ENCODE measurements at places on chromosomes 4 and X.

GRCh38 chrX:49286581-49286980 is 16.9 kb upstream of the GAGE10 start:
- DNase-seq: no peak

DNA sequence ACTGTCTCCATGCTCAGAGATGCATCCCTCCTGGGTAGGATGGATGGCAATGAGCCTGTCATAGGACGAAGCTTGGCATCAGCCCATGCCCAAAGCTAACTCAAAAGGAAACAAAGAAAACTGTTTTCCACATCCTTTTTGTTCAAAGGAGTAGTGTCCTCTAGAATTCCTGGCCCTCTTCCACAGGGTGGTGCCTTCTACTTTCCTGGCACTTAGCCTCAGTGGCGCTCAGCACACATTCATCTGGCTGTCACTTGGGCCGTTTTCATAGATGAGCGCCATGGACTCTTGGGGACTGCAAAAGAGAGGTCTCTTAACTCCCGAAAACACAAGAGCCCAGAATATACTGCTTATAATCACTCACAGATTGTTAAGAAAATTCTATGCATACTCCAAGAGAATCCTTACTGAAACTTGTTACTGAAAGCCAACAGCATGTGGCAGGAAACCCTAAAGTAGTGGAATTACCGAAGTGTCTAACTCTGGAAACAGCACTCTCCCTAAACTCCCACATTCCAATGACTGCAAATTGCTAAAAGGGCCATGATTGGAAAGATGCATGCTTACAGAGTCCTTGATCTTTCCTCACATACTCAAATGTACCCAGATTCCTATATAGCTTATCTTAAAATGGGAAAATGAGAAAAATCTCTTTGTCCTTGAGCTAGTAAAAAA is 110.0 kb downstream of the HS6ST2 start:
- DNase-seq: no peak

- DNase-seq: no peak
Measured at GRCh38 chrX:24392709-24393108, 32.3 kb downstream of the SUPT20HL1 start.

- DNase-seq: no peak
Measured at GRCh38 chr4:113339430-113339813, 290.0 kb downstream of the ANK2 start.

- no peak for DNase-seq
Measured at GRCh38 chr4:19429684-19430083, 822.0 kb upstream of the SLIT2 start.

- DNase-seq: peak; percentile 66
Measured at GRCh38 chr4:40227284-40227683, 30.5 kb downstream of the RHOH start.

GRCh38 chr4:18180122-18180521 is 158.6 kb upstream of the LCORL start:
- DNase-seq: no peak

GRCh38 chrX:102339312-102340298 is 92.6 kb downstream of the NXF2 start:
- no peak for DNase-seq

DNA sequence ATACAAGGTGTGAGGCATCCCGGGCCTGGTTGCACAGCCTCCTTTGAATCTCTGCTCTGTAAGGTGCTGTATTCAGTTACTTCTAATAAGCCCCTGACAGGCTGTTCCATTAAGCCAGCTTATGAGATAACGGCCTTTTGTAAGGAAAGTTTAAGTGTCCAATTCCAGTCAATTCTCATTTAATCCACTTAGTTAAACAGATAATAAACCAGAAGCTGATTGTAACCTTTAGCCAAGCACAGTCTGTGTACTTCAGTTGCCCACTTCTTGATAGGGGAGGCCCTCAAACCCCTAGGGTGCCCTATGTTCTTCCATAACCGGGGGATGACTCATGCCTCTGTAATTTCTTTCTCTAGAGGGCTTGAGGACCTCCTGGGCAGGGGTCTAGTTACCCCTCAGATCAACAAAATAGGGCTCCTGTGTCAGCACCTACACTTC is 63.4 kb downstream of the RASL11B start:
- DNase-seq: no peak

DNA sequence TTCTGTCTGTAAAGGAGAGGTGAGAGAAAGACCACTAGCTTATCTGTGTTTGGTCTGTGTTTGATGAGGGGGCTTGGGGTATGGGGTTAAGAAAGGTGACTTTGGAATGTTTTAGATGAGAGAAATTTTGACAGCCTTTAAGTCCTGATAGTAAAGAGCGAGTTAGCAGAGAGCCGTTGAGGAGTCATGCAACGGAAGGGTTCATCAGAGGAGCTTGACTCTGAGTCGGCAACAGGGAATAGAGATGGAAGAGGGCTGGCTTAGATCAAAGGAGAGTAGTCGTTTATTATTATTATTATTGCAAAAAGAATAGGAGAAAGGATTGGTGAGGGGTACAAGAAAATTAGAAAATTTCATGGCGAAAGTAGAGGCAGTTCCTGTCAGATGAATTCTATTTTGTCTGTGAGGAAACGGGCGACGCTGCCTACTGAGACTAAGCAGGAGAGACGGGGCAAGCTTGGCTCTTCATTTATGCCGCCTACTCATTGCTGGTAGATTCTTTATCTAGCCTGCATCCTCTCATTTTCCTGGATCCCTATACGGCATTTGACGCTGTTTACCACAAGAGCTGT is 473 bp upstream of the VAMP7 start:
- no peak for DNase-seq

GRCh38 chr4:108829966-108830492 is 67.2 kb upstream of the ETNPPL start:
- no peak for DNase-seq

All from suppressor macrophage treated with lipopolysaccharide for 4 hours (primary cell).